ENCODE measurements at places on chromosomes 7 and 10.

DNA sequence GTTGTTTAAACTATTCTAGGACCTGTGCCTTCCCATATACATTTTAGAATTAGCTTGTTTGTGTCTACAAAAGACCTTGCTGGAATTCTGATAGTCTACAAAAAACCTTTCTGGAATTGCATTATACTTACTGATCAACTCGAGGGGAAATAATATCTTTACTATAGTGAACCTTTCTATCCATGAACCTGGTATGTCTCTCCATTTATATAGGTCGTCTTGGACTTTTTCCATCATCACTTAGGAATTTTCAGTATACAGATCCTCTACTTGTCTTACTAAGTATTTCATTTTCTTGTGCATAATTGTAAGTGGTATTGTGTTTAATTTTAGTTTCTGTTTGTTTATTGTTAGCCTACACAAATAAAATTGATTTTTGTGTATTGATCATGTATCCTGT is 101.1 kb downstream of the WDFY4 start:
- no peak for DNase-seq

DNA sequence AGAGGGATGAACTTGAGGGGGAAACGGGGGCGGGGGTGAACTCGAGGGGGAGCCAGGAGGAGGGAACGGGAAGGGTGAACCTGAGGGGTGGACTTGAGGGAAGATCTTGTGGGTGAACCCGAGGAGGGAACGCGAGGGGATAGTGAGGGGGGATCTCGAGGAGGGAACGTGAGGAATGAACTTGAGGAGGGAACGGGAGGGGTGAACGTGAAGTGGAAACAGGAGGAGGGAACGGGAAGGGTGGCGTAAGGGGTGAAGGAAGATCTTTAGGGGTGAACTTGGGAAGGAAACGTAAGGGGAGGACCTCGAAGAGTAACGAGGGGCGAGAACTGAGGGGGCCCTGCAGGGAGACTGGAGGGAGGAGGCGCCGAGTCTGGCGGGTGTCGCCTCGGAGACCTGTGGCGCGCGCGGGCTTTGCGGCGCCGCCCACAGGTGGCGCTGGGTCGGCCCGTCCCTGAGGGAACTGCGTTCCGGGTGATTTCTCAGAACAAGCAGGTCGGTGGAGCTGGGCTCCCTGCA is 651 bp downstream of the MYO3A start:
- peak; percentile 22 for DNase-seq

- no peak for DNase-seq
Observed at GRCh38 chr10:6916601-6917000, 336.5 kb upstream of the PRKCQ start.

DNA sequence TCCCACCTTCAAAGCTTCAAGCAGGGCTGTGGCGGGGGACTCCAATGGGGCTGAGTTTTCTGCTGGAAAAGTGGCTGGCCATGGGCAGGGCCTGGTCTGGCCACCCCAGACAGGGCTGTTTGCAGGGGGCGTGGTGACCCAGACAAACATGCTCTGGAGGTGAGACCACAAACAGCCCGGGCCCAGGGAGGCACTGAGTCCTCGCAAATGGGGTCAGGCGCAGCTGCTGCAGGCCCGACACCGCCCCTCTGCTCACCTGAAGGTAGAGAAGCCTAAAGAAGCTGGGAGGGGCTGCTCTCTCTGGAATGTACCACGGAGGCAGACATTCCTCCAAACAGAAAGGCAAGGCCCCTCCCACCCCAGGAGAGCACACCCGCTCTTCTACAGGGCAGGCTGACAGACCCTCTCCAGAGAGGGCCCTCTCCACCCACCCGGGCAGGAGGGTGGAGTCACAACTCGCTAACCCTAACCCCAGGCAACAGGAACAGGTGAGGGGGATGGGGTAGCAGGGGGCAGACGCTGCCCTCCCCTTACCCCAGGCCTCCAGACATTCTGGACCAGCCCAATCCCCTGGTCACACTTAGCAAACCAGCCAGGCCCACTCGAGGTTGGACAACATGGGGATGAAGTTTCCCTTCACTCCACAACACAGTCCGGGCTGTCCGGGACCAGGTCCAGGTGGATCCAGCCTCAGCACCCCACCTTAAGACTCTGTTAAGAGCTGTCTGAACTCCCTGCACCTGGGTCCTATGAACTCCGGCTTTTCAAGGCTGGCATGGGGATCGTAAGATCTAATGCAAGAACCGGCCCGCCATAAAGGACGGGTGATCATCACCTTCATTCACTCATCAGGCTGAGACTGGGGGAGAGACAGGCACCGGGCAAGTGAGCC is 32.3 kb downstream of the OAT start:
- DNase-seq = no peak

DNA sequence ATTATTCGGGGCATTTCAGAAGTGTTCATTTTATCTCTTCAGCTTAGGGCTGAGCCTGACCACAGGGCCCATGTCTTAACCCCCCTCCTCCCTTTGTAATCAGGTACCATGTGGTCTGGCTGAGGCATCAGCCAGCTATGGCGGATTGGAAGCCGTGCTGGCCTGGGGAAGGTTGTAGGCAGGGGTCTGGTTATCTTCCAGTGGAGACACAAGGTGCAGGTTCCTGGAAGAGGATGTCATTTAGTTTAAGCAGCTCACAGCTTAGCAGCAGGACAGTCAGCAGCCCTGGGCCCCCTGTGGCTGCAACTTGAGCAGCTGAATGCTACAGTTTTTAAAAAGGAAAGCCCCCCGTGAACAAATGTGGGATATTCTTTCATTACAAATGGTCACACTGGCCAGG is 22.1 kb downstream of the BAG3 start:
- no peak for DNase-seq

- DNase-seq = no peak
Observed at GRCh38 chr7:36396150-36396549, 6.5 kb downstream of the ANLN start.

DNA sequence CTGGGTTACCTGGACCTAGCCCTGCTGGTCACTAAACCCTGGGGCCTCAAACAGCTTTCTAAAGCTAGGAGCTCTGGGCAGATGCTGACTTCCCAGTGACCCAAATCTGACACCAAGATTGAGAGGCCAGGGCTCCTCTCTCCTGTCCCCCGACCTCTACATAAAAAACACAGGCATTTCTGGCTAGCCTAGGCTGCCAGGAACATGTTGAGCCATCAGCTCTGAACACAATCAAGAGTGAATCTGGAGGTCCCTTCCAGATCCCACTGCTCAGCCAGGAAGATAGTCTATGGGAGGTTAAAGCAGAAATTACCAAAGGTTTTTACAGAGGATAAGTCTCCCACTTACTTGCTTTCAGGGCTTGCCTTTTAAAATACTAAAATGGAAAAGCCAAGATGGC is 22.1 kb upstream of the PDE1C start:
- DNase-seq = no peak

DNA sequence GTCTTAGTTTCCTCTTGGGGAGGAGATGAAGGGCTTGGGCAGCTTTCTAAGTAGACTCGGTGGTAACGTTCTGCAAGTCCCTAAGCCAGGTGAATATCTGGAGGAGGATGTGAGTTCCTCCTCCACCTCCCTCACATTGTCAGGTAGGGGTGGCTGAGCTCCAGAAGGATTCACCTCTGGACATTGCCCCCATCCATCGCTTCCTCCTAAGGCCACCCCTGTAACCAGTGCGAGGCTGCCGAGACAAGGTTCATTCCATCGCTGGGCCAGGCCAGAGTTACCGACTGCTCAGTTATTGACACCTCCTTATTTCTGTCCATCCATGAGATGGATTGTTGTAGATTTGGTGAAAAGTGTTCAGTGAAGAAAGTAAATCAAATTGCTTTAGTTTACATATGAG is 334.1 kb upstream of the KLF6 start:
- DNase-seq = no peak

DNA sequence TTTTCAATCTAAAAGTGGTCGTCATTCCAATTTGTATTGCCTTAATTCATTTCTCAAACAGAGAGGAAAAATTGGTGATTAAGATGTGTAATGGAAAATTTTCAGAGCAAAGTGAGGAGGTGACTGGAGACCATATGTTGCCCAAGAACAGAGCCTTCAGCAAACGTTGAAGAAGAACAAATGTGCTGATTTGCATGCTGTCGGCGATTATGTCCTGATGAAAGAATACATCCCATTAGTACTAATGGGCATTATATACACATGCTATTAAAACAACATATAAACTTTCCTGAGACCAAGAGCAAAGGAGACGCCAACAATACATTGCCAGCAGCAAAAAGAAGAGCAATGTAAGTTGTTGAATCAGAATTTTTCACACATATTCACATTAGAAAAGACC is 100.0 kb upstream of the ARID5B start:
- no peak for DNase-seq

- no peak for DNase-seq
Observed at GRCh38 chr7:43591558-43592180, 8.8 kb downstream of the STK17A start.

DNA sequence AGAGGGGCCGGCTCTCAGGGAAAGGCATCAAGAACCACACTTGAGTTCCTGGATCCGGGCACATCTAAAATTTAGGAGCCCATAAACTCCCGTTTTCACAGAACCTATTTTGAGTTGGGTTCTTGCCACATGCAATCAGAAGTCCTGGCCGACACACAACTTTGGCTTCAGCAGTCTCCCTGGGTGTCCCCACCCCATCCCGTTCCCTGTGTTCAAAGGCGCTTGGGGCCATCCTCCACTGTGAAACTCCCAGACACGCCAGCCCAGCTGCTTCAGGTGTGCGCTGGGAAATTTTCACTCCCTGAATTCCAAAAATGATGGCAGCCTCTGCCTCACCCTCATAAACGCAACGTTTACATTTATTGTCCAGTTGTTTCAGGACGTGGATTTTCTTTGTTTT is 8.4 kb upstream of the ZFAND2A start:
- DNase-seq = no peak

- no peak for DNase-seq
Observed at GRCh38 chr10:109895095-109895818, 28.1 kb downstream of the XPNPEP1 start.

- peak; percentile 82 for DNase-seq
Observed at GRCh38 chr7:143240291-143241168, 18.7 kb downstream of the TAS2R40 start.

DNA sequence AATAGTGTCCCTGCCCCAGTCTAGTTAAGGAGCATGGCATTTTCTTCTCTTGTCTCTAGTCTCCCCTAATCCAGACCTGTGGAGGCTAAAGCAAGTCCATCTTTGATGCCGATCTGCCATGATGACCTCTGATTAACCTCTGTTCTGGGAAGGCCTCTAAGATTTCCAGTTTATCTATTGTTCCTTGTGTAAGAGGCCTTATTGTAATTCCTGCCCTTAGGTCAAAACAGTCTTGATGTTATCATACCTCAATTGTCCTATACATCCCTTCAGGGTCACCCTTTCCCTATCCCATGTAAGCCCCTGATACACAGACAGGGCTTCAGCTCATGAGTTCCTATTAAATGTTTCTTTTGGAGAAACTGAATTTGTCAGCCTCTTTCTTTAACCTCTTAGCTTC is 4.9 kb upstream of the ZMIZ2 start:
- no peak for DNase-seq

GRCh38 chr7:15692501-15693020 is 6.1 kb upstream of the MEOX2 start:
- DNase-seq = no peak

DNA sequence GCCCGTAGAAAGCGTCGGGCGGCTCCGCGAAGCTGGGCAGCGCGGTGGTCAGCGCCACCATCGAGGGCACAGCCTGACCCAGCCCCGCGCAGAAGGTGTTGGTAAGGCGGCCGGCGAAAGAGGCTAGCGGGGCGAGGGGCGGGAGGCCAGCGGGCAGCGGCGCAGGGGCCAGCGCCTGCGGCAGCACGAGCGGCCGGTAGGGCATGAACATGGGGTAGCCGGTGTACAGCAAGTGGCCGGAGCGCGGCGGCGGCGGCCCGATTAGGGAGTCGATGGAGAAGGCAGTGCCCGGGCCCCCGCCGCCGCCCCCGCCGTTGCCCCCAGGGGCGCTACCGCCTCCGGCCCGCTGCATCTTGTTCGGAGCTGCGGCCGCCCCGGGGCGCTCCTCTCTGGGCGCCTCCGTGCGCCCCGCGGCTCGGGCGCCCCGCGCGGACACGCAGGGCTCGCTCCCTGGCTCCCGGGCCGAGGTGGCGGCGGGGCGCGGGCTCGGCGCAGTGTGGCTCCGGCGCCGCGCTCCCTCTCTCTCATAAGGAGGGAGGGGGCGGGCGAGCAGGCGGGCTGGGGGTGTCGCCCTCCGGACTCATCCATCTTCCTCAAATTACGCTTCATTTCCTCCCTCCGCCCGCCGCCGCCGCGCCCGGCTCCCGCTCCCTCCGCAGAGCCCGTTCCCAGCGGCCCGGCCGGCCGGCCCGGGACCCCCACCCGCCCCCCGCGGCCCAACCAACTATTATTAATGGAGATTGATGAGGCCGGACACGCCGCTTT is at the start of gene GBX1:
Gene GBX1, minus strand, starts transcription at position 498 of the 765 bp plus-strand sequence. Its CDS starts 146 bp downstream, at position 352.
- DNase-seq = peak; percentile 24

- peak; percentile 77 for DNase-seq
Observed at GRCh38 chr7:37942934-37943610, 22.6 kb downstream of the EPDR1 start.

GRCh38 chr10:34102237-34102673 is 712.8 kb downstream of the PARD3 start:
- peak; percentile 90 for DNase-seq

DNA sequence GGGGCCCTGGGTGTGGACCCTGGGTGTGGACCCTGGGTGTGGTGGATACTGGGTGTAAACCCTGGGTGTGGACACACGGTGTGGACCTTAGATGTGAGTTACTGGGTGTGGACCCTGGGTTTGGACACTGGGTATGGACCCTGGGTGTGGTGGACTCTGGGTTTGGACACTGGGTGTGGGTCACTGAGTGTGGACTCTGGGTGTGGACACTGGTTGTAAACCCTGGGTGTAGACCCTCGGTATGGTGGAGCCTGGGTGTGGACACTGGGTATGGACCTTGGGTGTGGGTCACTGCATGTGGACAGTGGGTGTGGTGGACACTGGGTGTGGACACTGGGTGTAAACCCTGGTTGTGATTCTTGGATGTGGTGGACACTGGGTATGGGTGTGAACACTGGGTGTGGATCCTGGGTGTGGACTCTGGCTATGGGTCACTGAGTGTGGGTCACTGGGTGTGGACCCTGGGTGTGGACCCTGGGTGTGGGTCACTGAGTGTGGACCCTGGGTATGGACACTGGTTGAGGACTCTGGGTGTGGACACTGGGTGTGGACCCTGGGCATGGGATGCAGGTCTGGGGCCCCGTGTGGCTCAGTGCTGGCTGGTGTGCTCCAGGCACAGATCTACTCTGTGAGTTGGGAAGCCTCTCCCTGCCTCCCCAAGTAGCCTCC is 356.2 kb downstream of the GLRX3 start:
- no peak for DNase-seq

- no peak for DNase-seq
Observed at GRCh38 chr7:28472332-28472731, 60.0 kb downstream of the CREB5 start.

GRCh38 chr10:123901621-123902020 is 10.0 kb upstream of the CPXM2 start:
- no peak for DNase-seq

- DNase-seq = no peak
Observed at GRCh38 chr7:92876836-92877235, 40.5 kb upstream of the CDK6 start.

GRCh38 chr7:74202841-74203556 is 6.8 kb upstream of the LAT2 start:
- DNase-seq = peak; percentile 65

Data from muscle of back (tissue), 13 donors.